ENCODE measurements at places on chromosomes 13 and 19.

- no peak for DNase-seq
These were observed 1.4 kb upstream of the SRRM5 start for GRCh38 chr19:43610493-43610892.

GRCh38 chr19:8046569-8047165, 5.9 kb upstream of the CCL25 start:
- DNase-seq = no peak

DNA sequence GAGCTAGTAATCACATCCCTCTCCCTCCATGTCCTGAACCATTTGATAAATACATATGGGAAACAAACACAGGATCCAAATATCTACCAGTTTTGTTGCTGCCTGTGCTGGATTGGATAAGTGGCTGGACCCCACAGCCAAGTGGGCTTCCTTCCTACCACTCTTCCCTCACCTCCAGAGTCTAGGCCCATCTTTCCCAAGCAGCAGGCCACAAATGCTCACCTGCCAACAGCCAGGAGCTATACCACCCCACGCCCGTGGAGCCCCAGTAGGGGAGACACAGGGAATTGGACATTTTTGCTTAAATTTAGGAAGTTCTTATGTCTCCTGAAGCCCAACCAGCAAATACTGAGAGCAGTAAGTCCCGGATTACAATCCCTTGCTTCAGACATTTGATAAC, 55.8 kb downstream of the HSPH1 start:
- DNase-seq = no peak

DNA sequence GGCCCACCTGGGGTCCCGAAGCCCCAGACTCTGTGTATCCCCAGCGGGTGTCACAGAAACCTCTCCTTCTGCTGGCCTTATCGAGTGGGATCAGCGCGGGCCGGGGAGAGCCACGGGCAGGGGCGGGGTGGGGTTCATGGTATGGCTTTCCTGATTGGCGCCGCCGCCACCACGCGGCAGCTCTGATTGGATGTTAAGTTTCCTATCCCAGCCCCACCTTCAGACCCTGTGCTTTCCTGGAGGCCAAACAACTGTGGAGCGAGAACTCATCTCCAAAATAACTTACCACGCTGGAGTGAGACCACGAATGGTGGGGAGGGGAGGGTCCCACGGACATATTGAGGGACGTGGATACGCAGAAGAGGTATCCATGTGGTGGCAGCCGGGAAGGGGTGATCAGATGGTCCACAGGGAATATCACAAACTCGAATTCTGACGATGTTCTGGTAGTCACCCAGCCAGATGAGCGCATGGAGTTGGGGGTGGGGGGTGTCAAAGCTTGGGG, 1.0 kb upstream of the ICAM5 start:
- DNase-seq = no peak

DNA sequence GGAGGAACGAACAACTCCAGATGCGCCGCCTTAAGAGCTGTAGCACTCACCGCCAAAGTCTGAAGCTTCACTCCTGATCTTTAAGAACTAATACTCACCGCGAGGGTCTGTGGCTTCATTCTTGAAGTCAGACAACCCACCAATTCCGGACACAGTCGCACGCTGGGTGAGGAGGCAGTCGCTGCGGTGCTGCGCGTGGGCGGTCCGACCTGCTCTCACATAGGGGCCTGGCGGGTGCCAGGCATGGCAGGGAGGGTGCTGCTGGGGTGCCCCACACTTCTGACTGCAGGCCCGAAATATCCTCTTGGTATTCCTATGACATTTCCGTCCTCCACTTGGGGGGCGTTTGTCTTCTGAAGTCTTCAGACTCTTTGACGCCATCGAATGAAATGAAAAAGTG, 7.4 kb upstream of the MICU2 start:
- DNase-seq = no peak

DNA sequence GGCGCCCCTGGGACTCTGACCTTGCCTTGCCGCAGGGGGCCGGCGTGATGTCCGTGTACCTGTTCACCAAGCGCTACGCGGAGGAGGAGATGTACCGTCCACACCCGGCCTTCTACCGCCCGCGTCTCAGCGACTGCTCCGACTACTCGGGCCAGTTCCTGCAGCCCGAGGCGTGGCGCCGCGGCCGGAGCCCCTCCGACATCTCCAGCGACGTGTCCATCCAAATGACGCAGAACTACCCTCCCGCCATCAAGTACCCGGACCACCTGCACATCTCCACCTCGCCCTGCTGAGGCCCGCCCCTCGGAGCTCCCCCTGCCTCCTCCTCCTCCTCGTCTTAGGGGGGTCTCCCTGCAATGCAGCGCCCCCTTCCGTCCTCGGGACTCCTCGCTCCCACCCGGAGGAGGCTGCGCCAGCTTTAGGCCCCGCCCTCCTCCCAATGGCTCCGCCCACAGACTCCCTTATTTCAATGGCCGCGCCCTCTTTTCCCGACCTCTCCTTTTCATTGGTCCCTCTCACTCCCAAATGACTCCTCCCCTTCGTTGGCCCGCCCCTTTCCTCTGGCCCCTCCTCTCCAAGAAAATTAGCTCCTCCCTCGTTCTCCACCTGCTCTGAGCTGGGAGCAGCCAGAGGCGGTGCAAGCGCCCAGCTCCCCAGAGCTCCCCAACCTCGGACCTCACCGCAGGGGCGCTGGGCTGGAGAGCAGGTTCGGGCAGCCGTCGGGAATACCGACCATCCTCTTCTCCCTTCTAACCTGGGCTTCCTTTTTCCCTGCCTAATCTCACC, 20.5 kb upstream of the CACNG8 start:
- DNase-seq = no peak

DNA sequence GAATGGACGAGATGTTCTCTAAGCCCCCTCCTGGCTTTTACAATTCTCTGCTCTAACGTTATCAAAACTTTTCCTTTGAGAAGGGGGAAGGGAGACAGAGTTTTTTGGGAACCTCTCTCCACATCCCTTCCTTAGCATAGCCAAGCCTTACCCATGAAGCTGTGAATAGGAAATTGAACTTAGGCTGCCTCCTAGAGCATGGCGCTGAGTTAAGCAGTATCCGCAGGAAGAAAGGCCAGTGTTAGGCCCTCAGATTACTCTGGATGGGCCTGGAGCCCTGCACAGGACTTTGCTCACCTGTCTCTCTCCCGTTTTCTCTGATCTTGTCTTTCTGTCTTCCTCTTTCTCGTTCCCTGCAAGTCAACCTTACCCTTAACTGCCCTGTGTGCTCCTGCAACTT, 39.6 kb downstream of the CYP2B6 start:
- no peak for DNase-seq

DNA sequence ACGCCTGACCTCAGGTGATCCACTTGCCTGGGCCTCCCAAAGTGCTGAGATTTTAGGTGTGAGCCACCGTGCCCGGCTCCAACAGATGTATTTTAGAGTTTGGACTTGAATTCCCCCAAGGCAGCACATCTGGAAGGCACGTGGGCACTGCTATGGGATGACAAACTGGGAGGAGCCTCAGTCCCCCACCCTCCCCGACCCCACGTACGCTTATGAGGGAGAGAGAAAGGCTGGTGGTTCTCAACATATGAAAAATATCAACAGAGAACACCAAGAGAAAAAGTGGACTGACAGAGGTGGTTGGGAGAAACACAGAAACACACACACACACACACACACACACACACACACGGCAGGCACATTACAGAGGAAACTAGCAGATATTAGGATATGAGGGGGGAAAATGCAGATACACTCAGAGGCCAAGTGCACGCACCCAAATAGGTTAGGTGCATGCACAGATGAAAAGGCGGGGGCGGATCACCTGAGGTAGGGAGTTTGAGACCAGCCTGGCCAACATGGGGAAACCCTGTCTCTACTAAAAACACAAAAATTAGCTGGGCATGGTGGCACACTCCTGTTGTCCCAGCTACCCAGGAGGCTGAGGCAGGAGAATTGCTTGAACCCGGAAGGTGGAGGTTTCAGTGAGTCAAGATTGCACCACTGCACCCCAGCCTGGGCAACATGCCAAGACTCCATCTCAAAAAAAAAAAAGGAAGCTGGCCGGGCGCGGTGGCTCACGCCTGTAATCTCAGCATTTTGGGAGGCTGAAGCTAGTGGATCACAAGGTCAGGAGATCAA, 3.2 kb downstream of the STX10 start:
- no peak for DNase-seq
